ENCODE measurements at places on chromosomes 16 and 17.

DNA sequence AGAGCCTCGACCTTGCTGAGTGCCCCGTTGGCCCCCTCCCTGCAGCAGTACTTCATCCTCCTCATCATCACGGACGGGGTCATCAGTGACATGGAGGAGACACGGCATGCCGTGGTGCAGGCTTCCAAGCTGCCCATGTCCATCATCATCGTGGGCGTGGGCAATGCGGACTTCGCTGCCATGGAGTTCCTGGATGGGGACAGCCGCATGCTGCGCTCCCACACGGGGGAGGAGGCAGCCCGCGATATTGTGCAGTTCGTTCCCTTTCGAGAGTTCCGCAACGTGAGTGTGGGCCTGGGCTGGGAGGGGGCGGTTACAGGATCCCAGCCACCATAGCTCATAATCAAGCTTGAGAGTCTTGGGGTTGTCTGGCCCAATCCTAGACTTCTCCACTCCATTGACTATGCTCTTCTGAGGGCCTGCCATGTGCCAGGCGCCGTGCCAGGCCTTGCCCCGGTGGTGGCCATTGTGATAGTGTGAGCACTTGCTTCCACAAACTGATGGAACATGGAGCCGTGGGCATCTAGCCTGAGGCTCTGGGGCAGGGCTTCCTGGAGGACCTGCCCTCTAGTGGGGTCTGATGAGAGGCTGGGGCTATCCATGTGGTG is 39.7 kb downstream of the PSME3IP1 start:
- no peak for DNase-seq

DNA sequence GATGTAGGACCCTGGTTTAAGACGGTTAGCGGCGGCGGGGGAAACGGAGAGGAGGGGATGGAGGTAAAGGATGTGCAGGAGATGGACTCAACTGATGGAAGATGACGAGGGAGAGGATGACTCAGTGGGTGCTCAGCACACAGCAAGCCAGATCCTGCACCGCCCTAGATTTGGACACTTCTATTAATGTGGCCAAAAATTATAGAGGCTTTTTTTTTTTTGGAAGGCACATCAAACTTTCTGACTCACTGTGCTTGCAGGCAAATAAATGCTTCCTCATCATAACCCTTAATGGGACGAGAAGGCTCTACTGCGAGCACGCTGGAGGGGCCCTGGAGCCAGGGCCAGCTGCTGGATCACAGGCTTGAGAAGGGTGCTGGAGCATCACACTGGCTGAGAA is 36.0 kb downstream of the RTN4RL1 start:
- DNase-seq: no peak

GRCh38 chr16:59210955-59211541 is 476.9 kb upstream of the GOT2 start:
- DNase-seq: no peak

DNA sequence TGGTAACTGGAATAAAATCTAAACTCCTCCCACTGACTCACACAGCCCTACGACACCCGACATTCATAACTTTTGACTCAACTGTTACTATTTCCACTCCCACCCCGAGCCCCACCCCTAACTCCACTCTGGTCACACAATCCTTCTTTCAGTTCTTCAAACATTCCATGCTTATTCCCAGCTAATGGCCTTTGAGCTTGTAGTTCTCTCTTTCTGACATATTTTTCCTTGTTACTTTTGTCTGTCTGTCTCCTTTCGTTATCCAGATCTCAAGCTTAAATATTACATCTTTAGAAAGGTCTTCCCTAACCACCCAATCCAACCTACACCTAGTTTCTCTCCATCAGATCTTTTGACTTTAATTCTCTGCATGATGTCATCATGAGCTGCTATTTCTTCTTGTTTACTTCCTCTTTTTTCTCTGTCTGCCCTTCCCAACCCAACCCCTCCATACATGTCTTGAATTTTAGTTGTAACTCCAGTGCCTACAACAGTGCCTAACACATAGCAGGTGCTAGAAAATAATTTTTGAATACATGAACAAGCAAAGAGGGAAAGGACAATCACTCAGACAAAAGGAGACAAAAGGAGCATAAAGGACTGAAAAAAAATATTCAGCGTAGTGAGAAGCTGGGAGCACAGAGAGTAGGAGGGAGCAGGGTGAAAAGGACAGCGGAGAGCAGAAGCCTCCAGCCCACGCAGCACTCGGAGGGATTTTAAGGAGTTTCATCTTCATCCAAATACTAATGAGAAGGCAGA is 65.2 kb upstream of the SMIM36 start:
- no peak for DNase-seq

- no peak for DNase-seq
These were observed 4.6 kb upstream of the DYNLRB2 start for GRCh38 chr16:80536238-80536637.

DNA sequence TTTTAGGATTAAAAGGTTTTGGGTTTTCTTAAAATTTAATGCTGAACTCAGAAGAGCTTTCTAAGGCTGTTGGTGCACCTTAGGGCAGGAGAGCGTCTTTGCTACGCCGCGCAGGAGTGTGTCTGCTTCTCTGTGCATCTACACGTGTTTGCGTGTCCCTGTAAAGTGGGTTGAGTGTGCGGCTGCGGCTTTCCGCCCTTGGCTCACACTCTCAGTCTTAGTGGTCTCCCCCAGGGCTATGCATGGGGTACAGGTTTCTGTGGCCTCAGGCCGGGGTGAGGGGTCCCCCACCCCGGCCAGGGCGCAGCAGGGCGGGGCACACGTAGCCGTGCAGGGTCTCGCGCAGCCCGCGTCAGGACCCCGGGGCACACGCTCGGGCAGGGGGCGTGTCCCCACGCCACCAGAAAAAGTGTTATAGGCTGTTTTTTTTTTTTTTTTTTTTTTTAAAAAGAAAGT is 727 bp upstream of the TENT4B start:
- DNase-seq: no peak

- no peak for DNase-seq
These were observed 135.0 kb downstream of the CDK5R1 start for GRCh38 chr17:32621612-32622312.

DNA sequence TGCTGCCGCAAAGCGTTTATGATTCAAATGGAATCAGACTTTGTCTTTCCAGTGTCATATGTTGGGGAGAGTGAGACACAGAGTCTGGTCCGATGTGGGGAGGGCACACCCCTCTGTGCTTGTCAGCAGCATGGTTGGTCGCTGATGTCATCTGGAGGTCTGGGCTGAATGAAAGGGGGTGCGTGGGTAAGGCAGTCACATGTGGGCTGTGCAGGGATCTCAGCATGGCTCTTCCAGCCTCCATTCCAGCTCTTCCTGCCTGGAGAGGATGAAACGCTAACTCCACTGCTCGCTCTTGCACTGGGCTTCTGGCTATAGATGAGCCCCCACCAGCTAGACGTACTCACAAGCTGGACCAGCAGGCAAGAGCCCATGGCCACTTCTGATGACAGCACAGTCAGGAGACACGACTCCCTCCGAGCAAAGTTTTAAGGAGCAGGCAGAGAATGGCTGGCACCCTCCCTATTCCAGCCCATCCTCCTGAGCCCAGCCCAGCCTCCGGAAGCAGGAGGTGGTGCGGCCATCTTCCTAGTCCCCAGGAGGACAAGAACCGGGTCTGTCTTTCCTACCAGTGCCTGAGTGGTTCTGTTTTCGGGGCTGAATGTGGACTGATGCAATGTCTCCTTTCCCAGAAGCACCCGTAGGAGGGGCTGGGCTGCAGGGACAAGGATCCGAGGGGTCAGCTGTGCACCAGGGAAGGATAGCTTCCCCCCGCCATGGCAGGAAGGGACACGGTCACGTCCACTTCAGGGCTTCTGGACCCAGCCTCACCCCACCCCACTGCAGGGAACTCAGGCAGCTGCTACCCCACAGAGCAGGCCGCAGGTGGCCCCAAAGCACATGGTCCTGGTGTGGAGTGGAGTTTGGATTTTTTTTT is 41.5 kb upstream of the CBFA2T3 start:
- no peak for DNase-seq

DNA sequence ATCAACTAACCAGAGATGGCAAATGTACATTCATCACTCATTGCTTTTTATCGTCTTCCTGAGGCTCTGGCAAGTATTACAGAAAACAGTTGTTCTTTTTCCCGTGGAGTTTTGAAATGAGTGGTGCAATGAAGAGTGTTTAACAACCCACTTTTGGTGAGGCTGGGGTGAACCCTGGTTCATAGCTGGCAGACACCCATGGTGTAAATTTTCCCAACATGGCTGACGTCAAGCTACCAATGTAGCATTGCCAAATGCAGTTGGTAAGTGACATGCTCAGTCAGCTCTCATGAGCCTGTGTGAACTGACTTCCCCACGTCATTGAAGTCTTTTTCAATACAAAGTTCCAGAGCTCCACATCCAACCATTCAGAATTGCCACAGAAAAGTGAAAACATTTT is 386.2 kb downstream of the TMEM114 start:
- no peak for DNase-seq

GRCh38 chr16:58638148-58639036 is 8.8 kb upstream of the CNOT1 start:
- no peak for DNase-seq

- no peak for DNase-seq
These were observed 222.9 kb upstream of the IRX3 start for GRCh38 chr16:54509456-54509855.

GRCh38 chr17:50354776-50355175 is 8.8 kb downstream of the XYLT2 start:
- DNase-seq: no peak

DNA sequence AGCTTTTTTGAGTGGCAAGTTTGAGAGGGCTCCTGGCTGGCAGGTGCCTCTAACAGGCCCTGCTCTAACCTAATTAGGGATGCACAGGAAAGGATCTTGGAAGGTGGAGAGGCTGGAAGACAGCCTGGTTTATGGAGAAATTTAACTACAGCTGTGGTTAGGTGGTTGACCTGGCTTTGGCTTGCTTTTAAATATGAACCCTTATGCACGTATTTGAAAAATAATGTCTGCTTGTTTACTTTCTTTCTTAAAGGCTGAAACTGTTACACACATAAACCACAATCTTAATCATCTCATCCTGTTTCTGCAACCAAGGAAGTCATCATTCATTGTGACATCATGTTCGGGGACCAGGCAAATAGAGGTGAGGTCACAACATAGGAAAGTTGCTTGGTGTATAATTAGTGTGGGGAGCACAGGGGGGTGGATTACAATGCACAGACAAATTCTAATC is 23.1 kb upstream of the DHRS13 start:
- DNase-seq: no peak

DNA sequence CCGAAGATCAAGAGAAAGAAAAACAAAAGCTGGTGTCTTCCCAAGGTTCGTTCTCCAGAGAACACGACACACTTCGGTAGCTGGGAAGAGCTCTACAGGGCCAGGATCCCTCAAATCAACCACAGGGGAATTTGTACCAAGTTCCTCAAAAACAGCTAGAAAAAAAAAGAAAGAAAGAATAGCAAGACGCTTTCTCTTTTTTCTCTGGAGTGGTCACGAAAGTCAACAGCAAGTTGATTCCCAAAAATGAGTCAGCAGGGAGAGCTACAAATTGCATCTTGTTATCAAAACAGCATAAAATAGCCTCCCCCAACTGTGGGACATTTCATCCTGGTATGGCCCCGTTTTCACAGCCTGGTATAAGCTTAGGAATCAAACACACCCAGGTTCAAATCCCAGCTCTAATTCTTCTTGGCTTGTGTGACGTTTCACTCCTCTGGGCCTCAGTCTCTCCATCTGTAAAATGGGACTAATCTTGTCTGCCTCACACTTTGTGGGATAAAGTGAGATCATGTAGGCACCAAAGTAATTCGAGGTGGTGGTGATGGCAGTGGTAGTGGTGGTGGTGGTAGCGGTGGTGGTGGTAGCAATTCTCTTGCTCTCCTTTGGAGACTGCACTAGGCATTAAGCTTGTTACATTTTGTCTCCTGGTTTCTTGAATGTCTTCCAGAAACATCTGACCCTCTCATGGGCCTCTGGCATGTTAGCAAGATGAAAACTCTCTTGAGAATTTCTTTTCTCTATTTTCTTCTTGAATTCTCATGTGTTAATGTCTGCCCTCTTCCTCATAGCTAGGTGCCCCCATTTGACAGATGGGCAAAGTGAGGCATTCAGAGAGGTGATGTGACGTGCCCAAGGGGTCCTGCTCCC is 988 bp upstream of the IL21R start:
- DNase-seq: no peak

DNA sequence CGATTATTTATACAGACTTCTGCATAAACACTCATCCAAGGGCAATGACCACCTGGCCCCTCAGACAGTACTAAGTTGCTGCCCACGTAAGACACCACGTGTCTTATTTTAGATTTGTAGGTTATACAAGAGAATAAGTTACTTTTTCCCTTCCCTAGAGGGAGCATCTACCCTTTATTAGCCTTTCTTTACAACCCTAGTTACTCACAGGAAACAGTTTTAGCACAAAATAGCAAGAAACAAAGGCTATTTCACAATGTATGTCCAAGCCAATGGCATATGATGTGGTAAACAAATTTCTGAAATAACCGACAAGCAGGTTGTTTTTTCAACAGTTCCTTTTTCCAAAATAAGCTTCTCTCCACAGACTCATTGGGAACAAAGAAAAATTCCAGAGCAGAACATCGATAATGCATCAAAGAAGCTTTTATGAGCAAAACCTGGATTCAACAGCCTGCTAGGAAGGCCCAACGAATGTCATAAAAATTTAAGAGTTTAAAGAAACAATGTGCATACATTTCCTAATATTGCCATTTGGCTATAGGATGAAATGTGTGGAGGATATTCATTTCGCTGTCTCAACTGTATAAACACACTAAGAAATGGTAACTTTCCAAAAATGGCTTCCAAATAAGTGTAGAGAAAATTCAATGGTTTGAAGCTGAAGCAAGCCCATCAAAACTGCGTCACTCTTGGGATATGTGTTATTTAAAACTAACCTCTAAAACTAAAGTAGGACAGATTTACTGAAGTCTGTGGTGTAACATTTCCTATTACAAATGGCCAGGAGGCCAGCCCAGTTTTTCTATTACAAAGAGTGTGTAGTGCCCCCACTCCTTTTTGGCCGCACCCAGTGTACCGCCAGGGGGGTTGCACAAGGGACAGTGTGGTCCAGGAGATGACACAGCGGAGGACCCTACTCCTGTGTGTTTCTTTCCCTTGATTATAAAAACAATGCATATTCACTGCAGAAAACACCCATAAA is 50.4 kb upstream of the ERN1 start:
- DNase-seq: no peak

DNA sequence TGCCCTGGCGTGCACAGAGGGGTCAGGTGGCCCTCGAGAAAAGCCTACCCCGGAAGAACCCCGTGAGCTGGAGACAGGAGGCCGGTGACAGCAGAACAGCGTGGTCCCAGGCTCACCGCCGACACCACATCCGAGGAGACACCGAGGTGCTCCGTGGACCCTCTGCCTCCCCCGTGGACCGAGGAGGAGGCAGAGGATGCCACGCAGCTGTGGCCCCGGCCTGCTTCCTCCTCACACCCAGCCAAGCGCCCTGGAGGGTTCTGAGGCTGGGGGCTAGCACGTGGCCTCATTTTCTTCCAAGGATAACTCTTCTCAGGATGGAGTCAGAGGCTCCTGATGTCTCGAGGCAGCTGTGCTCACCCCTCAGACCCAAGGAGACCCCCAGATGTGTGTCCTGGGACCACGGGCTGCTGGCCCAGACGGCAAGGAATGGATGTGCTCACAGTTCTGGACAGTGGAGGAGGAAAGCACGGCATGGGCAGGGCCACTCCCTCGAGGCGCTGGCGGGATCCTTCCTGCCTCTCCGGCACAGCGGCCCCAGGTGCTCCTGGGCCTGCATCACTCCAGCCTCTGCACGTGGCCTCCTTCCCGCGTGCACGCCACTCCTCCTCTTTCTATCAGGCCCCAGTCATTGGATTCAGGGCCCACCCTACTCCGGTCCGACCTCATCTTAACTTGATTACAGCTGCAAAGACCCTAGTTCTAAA is 4.4 kb upstream of the PVALEF start:
- DNase-seq: no peak

- DNase-seq: no peak
These were observed 455.9 kb upstream of the PSMD7 start for GRCh38 chr16:73840728-73841127.

- no peak for DNase-seq
These were observed 38.0 kb downstream of the HEATR3 start for GRCh38 chr16:50103764-50104163.
